ENCODE measurements at places on chromosomes 4 and X.

DNA sequence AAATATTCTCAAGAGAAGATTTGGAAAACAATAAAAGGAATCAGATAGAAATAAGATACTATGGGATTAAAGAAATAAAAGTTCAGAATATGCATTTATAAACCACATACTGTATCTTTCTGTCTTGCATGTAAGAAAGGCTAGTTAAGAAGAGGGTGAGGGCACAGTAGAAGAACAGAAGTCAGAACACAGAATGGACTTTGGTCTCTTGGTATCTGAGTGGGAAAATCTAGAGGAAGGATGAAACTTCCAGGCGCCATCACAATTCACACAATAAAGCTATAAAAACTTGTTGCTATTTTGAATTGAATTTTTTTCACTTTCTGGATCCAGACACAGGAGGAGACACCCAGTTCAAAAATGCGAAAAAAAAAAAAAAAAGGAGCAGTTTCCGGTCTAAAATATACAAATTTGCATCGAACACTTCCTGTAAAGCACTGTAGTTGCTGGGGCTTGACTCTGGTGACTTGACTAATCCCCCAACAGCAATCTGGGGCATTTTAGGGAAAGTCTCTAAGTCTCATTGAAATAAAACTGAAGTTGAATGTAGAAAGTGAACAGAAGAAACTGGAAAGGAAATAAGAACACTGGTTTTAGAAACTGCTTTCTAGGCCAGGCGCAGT is 8.1 kb upstream of the NAAA start:
- DNase-seq = no peak

GRCh38 chr4:109994415-109994827 is 81.7 kb downstream of the EGF start:
- DNase-seq = no peak

DNA sequence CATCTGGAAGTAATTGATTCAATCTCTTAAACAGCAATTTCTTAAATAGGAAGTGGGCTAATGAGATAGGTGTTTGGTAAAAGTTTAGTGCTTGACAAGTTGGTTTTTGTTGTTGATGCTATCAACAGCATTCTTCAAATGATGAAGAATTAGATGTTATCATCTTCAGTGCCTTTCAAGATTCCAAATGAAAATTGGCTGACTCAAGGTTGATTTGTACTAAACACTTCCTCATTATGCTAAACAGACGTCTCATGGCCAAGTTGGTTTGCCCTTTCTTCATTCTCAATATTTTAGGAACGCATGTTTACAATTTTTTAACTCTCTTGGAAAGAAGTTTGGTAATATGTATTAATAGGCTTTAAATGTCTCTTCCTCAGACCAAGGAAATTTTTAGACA is 86.0 kb downstream of the MID1IP1 start:
- DNase-seq = no peak

DNA sequence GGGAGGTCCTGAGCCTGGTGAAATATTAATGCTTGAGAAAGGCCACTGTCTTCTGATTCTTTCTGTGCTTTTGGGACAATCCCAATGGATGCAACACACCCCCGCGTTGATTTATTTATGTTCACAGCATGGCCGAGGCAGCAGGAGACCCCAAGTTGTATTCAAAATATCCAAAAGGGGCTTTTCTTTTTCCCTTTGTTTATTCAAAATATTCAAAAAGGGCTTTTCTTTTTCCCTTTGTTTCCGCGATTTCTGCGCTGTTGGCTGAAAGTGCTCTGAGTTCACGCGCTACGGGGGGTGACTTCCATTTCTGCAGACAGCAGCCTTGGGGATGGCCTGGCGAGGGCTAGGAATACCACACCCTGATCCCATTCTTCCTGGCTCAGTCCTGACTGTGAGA is 59.5 kb upstream of the PPP2R3B start:
- DNase-seq = no peak

DNA sequence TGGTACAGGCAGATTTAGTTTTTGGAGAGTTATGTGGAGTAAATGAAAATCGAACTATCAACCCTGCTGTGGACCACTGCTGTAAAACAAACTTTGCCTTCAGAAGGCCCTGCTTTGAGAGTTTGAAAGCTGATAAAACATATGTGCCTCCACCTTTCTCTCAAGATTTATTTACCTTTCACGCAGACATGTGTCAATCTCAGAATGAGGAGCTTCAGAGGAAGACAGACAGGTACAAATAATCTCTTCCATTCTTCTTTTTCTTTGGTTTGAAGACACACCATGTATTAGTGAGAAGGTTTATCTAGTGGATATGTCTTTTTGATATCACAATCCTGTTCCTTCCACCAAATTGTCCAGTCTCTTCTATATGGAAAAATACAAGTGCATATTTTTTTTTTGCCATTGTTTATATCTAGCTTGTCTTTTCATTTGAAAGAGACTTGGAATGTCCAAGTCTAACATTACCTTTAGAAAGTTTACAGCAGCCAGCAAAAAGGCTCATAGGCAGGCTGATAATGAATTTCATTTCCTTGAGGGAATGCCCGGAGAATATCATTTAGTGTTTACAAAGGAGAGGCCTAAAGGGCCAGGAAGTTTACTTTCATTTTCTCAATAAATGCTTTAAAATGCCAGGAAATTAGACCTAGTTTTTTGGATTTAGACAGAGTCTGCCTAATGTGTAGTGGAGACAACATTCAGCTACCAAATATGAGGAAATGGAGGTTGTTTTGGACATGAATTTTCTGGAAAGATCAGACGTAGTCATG is 18.6 kb downstream of the AFM start:
- DNase-seq = no peak

DNA sequence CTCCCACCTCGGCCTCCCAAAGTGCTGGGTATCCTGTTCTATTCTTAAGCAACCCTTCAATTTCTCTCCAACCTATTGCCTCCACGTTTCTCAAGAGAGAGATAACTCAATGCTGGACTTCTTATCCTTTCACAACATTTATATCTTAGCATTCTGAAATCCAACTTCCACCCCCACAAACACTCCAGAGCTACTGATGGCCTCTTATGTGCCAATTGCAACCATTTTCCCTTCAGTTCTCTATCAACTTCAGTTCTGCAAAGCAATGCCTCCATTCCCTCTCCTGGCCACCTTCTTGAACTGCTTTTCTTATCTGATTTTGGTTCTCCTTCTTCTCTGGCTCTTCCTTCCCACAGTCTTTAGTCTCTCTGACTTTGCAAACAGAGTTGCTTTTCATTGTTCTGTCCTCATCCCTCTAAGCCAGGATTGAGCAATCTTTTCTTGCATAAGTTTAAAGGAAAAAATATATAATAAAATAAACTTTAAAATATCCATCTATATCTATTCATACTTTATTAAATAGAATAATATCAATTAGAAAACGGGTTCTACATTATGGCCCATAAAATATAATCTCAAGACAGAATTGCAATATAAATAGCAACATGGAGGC is 3.6 kb upstream of the STBD1 start:
- no peak for DNase-seq

GRCh38 chrX:16852617-16853179 is 17.5 kb downstream of the RBBP7 start:
- no peak for DNase-seq

- DNase-seq = no peak
These were observed 141.1 kb upstream of the NDST3 start for GRCh38 chr4:117893207-117893606.

- DNase-seq = no peak
These were observed 92.1 kb downstream of the SLC9A7 start for GRCh38 chrX:46666831-46667230.

DNA sequence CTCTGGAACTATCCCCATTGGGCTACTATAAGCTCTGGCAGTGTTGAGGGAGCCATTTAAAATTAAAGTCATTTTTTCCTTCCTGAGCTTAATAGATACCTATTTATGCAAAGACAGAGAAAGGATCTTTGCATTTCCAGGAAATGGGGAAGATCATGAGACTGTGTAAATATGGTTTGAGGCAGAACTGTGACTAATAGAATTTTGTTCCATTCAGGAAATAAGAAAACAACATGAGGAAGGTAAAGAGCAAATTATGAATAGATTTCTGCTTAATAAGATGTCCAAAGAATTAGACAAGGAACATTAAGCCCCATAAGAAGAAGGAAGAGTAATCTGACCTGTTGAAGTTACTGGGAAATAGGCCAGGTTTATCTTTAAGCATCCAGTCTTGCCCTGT is 17.8 kb upstream of the TBC1D19 start:
- DNase-seq = no peak

GRCh38 chr4:160835789-160836188 is 1328.0 kb downstream of the FSTL5 start:
- no peak for DNase-seq

DNA sequence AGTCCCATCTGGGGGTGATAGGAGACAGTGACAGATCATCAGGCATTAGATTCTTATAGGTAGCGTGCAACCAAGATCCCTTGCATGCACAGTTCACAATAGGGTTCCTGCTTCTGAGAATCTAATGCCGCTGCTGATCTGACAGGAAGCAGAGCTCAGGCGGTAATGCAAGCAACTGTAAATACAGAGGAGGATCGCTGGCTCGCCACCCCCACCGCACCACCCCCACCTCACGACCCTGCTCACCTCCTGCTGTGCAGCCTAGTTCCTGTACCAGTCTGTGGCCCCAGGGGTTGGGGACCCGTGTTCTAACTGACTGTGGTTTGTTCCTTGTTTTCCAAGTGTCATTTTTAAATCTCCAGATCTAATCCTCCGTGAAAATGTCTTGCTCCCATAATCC is 89.0 kb upstream of the MAPK10 start:
- DNase-seq = no peak
